Bone marrow (tissue), 2 donors: ENCODE measurements at places on chromosomes 2 and 18.

- no peak for DNase-seq
Measured at GRCh38 chr2:85735691-85736090, 18.1 kb upstream of the ATOH8 start.

DNA sequence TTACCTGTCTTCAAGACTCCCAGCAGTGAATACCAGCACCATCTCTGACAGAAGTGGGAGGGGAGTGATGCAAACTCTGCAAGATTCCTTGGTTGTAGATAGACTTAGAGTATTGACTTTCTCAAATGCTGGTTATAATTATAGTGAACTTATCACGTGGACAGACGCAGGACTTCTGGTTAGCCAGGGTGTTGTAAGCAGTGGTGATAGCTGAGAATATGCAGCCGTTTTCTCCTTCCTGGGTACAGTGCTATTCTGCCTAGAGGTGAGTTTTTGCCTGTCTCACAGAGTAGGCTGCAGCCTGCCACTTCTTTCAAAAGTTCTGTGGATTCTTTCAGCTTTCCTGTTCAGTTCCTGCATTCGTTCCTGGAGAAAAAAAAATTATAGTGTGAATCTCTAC is 733 bp upstream of the CXCR2 start:
- no peak for DNase-seq

- DNase-seq = no peak
Measured at GRCh38 chr2:129742415-129743180, 236.9 kb upstream of the RAB6C start.

DNA sequence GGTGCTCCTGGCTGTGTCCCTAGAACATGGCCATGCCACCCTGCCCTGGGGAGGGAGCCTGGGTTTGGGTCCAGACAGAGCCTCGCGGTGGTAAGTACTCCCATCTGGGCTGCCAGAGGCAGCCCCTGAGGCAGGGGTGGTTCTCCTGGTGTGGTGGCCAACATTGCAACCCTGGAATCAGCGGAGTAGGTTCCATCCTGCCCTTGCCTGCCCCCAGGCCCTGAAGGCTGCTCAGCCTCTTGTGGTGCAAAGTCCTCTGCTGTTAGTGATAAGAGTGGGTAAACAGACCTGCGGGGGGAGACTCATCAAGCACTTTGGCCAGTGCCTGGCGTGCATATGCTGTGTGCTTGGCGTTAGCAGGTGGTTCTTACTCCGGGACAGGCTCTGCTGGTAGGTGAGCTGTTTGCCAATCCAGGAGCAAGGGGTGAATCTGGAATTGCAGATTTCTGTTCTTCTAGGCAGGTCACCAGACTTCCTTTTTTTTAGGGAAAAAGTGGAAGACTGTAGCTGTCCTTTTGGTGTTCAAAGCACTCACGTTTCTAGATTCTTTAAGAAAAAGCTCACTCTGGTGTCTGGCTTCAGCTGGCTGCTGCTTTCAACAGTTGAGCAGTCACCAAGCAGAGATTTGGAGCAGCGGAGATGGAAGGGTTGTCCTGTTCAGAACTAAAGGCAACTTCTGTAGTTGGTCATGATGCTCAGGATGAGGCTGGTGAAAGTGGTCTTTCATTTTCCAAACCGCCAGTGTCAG is 3.2 kb downstream of the CNNM3 start:
- DNase-seq = no peak

DNA sequence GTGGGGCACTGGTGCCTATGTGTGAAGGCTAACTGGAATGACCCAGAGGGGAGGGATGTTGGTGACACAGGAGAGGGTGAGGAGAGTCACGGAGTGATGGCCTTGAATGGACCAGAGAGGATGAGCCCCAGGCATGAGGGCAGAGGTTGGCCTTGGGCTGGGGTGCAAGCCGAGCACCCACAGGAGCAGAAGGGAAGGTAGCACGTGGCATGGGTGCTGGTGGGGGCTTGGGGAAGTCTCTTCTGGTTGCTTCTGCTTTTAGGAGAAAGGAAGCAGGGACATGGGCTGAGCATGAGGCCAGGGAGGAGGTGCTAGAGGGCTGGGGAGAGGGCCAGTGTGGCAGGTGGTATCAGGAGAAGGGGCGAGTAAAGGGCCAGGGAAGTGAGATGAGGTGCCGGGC is 183.8 kb downstream of the DYSF start:
- DNase-seq = no peak

GRCh38 chr2:147639891-147640290 is 204.9 kb upstream of the ACVR2A start:
- no peak for DNase-seq

DNA sequence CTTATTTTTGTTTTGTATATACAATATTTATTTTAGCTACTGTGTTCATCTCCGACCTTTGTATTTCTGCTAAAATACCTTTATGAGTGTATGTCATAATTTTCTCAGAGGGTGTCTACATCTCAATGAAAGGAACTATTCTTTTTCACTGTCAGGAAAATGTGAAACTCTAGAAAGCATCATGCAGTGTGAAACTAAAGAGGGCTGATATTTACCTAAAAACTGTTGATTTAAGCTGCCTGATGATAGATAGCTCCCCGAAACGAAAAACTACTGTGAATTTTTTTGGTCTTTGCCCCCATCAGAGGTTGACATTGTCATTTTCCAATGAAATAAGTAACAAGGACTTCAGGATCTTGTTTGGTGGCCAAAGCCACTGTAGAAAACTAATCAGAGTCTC is 38.8 kb downstream of the TMEM178A start:
- DNase-seq = no peak

DNA sequence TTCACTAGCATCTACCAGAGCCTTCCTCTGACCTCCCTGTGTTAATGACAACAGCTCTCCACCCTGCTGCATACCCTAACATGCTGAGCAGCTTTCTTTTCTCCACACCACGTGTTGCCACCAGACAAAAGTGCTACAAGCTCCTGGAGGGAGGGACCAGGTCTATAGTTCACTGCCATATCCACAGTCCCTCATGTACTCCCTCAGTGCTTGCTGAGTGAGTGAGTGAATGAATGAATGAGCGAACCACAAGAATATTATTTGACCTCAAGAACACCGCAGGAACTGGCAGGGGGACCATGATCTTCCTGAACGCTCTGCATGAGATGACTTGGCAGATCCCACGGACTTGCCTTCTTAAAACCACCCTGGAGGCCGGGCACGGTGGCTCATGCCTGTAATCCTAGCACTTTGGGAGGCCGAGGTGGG is 47.4 kb upstream of the CAB39 start:
- peak; percentile 35 for DNase-seq

- no peak for DNase-seq
Measured at GRCh38 chr2:197358931-197359330, 48.4 kb upstream of the ANKRD44 start.

GRCh38 chr2:195533771-195534642 is 123.0 kb upstream of the SLC39A10 start:
- DNase-seq = peak; percentile 12

- DNase-seq = no peak
Measured at GRCh38 chr18:36518839-36519238, 221.3 kb downstream of the FHOD3 start.

DNA sequence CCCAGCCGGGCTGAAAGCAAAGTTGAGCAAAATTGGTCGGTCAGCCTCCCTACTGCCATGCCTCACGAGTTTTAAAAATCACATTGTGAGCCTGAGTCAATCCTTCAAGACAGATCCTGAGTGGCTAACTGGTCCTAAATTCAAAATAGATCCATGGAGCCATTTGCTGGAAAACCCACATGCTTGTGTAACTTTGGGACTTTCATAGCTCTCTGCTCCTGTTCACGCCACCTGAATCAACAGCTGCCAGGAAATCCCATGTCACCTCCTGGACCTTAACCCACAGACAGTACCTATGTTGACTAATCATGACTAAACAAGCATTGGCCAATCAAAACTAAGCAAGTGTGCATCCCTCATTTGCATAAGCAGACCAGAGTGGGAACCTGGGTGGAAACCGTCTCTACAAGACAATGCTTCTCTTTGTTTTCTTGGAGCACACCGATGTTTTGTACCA is 42.8 kb upstream of the LDLRAD4 start:
- DNase-seq = no peak

DNA sequence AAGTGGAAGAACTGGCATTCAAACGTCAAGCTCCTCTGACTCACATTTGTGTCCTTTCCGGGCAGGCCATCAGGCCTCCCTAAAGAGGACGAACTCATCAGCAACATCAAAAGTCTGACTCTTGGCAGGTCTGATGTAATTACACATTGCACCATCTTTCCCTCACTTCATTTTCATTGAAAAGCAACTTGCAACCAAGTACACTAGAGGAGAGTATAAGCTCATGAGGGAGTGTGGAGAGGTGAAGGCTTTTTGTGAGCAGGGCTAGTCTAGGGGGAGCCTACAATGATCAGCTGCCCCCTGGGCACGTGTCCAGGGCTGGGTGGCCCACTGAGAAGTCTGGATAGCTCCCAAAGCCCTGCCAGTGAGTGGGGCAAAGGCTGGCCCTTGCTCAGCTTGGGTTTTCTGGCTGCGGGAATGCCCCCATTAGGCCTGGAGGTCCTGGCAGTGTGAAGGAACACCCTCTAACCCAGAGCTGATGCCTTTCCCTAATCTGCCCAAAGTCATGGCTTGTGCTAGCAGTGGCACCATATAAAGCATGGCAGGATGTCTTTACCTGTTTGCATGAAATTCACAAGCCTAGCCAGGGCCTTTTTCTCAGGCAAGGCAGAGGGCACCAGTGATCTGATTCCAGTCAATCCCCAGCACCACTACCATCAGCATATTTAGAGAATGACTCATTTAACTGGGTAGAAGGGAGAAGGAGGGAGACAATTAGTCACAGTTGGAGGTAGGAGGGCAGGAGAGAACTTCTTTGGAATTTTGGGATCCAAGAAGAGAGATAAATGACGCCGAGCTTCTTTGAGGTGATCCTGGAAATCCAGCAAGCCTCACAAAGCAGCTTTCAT is 8.5 kb upstream of the DAW1 start:
- DNase-seq = no peak

DNA sequence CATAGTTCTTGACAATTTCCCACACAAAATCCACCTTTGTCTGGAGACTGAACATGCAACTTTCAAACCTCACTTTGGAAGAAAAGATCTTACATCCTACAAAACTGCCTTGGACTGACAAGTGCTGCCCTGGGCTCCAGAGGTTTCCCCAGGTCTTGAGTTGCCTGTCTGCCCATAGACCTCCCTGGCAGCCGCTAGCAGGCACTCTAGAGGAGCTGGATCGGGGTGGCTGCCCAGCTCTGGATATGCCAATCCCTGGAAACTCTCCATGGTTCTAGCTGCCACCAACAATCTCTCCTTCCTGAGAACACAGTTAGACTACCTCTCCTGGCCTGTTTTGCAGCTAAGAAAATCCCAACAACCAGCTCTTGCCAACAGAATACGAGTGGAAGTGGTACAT is 3.4 kb upstream of the ITGB6 start:
- DNase-seq = no peak

GRCh38 chr2:162113088-162113775 is 38.8 kb downstream of the GCG start:
- no peak for DNase-seq

- no peak for DNase-seq
Measured at GRCh38 chr18:22683786-22684185, 249.3 kb upstream of the RBBP8 start.

DNA sequence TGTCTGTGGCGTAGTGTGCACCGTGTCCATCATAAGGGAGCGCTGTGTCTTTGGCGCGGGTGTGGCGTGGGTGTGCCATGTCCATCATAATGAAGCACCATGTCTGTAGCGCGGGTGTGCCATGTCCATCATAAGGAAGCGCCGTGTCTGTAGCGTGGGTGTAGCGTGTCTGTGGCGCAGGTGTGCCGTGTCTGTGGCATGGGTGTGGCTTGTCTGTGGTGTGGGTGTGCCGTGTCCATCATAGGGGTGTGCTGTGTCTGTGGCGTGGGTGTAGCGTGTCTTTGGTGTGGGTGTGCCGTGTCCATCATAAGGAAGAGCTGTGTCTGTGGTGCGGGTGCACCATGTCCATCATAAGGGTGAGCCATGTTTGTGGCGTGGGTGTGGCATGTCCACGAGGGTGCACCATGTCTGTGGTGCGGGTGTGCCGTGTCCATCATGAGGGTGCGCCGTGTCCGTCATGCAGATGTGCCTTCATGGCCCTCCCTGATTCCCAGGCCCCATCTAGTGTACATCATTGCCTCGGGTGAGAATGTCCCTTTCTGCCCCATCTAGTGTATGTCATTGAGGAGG is 275.0 kb downstream of the GBX2 start:
- DNase-seq = no peak

DNA sequence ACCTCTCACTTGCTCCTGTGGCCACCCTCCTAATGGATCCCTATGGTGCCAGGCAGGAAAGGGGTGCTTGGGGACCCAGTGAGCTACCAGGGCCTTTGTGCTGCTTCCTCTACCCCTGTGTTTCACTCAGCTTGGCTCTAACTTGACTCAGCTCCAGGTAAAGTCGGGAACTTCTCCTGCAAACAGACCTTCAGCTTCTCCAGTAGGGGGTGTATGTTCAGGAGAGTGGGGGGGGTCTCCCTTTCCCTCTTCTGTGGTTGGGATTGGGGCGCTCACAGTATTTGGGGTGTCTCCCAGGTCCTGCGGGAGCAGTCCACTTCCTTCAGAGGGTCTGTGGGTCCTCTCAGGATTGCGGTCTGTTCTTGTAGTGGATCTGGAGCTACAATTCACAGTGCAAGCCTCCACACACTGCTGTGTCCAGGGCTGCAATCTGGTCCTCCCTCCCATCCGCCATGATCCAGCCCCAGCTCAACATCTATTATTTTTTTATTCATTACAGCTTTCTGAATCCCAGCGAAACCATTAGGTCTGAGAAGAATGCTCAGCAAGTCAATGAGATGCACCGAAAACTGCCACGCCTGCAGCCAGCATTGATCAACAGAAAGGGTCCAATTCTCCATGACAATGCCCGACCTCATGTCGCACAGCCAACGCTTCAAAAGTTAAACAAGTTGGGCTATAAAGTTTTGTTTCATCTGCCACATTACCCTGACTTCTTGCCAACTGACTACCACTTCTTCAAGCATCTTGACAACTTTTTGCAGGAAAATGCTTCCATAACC is 26.4 kb upstream of the SAP130 start:
- DNase-seq = no peak

DNA sequence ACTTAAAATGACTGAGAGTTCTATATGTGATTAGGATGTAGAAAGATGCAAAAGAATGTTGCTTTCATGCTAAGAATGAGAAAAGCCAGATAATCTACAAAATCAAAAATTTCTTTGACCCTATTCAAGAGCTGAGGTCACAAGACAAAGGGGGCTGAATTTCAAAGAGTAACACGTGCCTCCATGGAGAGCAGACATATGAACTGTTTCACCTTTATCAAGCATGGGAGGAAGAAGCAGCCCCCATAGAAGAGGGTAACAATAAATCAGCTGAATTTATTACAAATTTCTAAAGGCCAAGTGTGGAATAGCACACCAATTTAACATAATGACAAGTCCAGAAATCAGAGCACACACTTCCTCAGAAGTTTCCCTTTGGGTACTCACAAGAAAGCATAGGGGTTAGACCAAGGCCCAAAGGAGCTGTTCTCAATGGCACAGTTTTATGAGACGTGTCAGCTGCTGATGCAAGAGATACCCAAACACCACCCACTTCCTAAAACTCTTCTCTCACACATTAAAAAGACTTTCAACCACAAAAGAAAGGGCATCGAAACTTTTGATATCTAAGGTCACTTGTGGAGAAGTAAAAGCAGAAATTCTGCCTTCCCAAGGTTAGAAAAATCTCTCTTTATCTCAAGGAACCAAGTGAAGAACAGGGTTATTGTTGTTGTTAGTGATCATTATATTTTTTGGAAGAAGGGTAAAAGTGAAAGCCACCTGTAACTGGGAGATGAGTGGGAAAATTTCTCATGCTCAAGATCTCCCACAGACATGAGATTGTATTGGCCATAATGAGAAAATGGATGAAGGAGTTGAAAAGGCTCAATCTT is 950.1 kb downstream of the TRIB2 start:
- no peak for DNase-seq

GRCh38 chr2:234754126-234754525 is 197.7 kb upstream of the SH3BP4 start:
- no peak for DNase-seq

- no peak for DNase-seq
Measured at GRCh38 chr2:96602330-96602823, 35.7 kb downstream of the KANSL3 start.
